ENCODE measurements at places on chromosomes 2 and 18.

DNA sequence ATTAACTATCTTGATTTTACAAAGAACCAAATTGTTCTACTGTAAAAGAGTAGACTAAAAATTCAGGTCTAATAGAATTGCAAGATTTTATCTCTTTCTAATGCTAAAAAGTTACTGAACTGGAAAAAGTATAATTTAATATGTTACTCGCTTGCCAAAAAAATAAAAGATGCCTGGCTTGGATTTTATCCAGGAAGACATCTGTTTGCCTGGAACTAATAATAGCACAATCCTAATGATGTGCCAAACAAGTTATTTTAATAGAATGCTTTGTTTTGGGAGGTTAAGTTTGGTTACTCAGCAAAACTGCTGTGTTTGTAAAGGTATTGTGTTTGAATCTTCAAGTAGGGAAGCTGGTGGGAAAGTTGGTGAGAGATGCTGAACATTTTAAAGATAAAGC is 19.4 kb upstream of the ZSWIM2 start:
- DNase-seq: no peak

DNA sequence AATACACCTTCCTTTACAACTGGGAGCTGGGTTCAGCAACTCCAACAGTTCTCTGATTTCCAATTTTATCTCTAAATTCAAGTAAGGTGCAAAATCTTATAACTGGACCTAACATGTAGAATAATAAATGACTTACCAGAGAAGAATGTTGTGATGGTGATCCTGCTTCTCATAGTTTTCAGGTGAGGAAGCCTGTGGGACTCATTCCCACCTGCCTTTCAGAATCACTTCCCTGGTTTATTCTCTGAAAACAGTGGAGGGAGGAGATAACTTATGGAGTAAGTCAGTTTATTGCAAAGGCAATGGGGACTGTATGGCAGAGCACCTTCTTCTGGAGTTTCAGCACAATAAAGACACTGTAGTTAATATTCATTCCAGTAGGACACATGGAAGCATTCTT is 1188.2 kb upstream of the FAM98A start:
- no peak for DNase-seq

DNA sequence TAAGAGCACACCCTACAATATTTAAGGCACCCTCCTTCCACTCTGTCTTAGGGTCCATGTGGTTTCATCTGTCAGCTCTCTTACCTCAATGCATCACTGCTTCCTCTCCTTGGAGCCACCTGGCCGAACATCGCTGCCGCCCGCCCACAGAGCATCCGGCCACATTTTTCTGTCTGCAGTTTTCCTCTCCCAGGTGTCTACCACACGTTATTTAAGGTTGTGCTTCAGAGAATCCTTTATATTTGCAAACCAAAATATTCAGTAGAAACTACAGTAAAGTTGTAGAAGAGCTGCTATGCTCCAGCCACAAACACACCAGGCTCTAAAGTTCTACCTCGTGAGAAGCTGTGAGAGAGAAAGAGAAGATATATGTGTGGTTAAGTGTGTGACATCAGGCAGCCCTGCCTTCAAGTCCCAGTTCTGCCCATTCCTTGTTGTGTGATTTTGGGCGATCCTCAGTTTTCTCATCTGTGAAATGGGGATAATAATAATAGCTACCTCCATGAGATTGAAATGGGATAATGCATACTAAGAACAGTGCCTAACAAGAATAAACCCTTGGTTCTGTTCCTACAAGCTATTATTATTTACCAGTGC is 4.9 kb upstream of the STK17B start:
- DNase-seq: no peak

DNA sequence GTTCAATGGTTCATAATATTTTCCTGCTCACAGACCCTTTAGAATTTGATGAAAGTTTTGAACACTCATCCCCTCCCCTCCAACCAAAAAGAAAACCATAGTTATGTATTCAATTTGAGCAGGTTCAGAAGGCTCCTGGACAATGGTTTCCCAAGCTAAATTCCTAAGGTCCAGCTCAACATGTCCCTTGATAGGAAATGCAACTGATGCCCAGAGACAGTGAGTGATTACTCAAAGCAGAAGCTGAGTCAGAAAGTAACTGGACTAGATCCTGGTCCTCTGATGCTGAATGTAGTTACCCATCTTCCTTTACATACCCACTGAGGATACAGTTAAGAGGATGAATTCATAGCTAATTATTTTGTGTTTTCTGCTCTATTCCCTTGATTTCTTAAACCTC is 218.9 kb upstream of the NCKAP5 start:
- DNase-seq: peak; percentile 77

DNA sequence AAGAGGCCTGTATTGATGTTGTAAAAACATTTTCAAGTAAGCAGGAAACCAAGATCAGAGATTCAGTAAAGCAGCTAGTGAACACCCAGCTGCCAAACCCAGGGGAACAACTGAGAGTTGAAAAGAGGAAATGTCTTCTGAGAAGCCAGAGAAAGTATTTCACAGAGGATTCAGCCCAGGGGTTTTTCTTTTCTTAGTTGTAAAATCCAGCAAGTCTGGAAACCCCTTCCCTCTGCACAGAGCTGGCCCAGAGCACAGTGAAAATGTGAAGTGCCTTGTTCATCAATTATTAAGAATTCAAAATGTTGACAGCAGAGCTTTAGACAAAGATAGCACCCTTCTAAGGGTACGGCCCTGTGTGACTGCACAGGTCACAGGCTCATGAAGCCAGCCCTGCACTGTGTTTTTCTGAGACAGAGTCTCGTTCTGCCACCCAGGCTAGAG is 28.4 kb downstream of the AFF3 start:
- no peak for DNase-seq
